ENCODE measurements at places on chromosomes 11 and 22. TPM values are rescaled to one million over a fixed set of nuclear protein-coding genes. Genes with fewer than 3 reads are reported as not detected.

Gene TSPAN32
- 2.5 TPM for total RNA-seq

Gene C11orf91
- total RNA-seq: not detected

Gene NPTXR
- 12.0 TPM for total RNA-seq

Gene SIRT3
- 24.1 TPM for total RNA-seq

Gene MGAT3
- total RNA-seq: 19.9 TPM

Gene DEUP1
- 0.20 TPM for total RNA-seq

Gene MUC2
- not detected for total RNA-seq

Gene MICAL2
- 27.6 TPM for total RNA-seq

GRCh38 chr22:26918226-26918625 lies 260.8 kb downstream of the MIAT start:
- no peak for DNase-seq
- H3K27ac ChIP-seq: no peak overlapping the region
- H3K36me3 ChIP-seq: no peaks in the 10 kb centered on the region
- peaks cover 7% of the 10 kb centered on the region for H3K27me3 ChIP-seq

GRCh38 chr11:45605051-45605450 lies 60.4 kb downstream of the CHST1 start:
- DNase-seq: no peak
- no peaks in the 10 kb centered on the region for H3K27me3 ChIP-seq
- no peak overlapping the region for H3K4me3 ChIP-seq

DNA sequence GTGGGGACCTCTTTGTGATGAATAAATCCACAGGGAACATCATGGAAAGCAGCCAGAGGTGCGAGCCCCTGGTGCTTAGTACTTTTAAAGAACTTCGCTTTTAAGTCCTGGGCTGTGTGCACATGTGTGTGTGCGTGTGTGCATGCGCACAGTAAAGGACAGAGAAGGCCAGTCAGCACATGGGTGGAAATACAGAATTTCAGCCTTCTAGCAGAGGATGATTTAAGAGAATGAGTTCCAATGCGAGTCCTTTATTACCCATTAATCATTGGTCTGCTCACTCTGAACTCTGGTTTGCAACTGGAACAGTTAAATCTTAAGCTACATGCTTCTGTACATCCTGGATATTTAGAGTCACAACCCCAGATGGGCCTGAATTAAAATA lies 18.9 kb downstream of the TEAD1 start:
- no peak overlapping the region for H3K4me3 ChIP-seq
- H3K4me1 ChIP-seq: peaks cover 47% of the 10 kb centered on the region
- DNase-seq: no peak
- H3K27me3 ChIP-seq: no peaks in the 10 kb centered on the region
- H3K27ac ChIP-seq: peak overlapping the region; percentile 91

- no peaks in the 10 kb centered on the region for H3K36me3 ChIP-seq
- no peak overlapping the region for H3K4me3 ChIP-seq
- H3K4me1 ChIP-seq: peaks cover 21% of the 10 kb centered on the region
- no peak overlapping the region for H3K27ac ChIP-seq
These were observed 110.0 kb downstream of the TIMP3 start for GRCh38 chr22:32911503-32911902.

DNA sequence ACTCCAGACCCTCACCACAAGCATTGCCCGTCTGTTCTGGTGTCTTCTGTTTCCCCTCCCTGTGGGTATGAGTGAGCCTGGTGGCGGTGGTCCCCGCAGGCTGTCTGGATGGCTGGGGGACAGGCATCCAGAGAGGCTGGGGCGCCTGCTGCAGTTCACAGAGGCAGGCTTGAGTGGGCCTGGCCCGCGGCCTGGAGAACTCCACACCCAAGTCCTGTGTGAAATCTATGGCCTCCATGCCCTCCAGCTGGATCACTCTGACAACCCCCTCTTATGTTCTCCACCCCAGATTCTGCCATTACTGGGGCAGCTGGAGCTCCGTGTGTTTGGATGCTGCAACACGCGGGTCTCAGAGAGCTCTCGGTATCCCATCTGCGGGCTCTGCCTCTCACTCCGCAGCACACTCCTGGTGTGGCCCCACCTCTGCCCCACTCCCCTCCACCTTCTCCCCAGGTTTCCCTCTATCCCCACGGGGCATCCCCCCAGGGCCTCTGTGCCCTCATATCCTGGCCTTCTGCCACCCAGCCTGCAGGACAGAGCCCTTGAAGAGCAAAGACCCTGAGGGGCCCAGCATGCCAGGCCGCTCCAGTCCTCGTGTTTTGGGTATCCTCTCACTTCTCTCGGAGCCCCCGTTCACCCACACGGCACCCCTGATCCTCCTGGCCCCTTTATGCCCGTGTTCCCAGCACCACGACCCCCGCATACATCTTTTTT lies 31.3 kb downstream of the LRRC74B start:
- H3K27me3 ChIP-seq: no peaks in the 10 kb centered on the region
- no peak overlapping the region for H3K4me3 ChIP-seq
- no peak for DNase-seq
- no peaks in the 10 kb centered on the region for H3K4me1 ChIP-seq
- no peak overlapping the region for H3K27ac ChIP-seq
- no peaks in the 10 kb centered on the region for H3K36me3 ChIP-seq

- no peaks in the 10 kb centered on the region for H3K36me3 ChIP-seq
- peaks cover 12% of the 10 kb centered on the region for H3K4me1 ChIP-seq
- no peak overlapping the region for H3K4me3 ChIP-seq
- DNase-seq: no peak
These were observed 574.3 kb downstream of the NTM start for GRCh38 chr11:131944736-131945135.

- H3K4me1 ChIP-seq: peaks cover 6% of the 10 kb centered on the region
- no peaks in the 10 kb centered on the region for H3K36me3 ChIP-seq
- DNase-seq: no peak
- H3K27ac ChIP-seq: no peak overlapping the region
These were observed 145.0 kb upstream of the THY1 start for GRCh38 chr11:119567688-119568582.

DNA sequence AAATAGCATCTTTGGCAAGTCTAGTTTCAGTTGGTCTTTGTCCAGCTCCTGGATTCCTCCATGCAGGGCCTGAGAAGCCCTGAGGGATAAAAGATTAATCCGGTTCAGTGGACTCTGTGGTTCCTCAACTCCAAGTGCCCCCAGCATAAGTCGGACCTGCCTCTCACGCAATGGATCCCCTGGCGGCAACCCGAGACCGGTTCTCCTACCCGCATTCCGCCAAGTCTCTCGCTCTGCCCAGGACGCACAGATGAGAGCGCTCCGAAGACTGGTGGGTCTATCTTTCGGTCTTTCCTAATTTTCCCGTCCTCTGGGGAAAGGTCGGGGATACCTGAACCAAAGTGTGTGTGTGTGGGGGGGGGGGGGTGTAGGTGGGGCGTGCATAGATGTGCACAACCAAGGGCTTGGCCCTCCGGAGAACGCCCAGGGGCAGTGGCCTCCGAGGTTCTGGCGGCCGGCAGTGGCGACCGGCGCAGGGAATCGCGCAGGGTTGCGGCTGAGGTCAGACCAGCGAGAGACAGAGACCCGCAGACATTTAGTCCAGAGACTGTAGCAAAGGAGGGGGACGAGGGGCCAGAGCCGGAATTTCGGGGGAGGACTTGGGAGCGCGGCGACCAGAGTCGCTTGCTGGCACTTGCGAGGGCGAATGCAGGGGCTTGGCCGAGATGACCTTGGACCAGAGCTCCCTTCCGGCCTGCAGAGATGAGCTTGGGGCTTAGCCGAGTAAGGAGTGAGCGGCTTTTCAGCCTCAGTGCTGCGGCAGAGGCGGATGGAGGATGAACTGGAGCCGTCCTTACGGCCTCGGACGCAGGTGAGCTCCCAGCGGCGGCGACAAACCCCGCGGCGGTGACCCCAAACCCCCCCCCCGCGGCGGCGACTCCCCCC lies 712 bp upstream of the SLC2A11 start:
- DNase-seq: no peak
- H3K4me1 ChIP-seq: peaks cover 22% of the 10 kb centered on the region
- no peaks in the 10 kb centered on the region for H3K27me3 ChIP-seq
- H3K36me3 ChIP-seq: peaks cover 2% of the 10 kb centered on the region
- peak overlapping the region; percentile 95 for H3K27ac ChIP-seq

DNA sequence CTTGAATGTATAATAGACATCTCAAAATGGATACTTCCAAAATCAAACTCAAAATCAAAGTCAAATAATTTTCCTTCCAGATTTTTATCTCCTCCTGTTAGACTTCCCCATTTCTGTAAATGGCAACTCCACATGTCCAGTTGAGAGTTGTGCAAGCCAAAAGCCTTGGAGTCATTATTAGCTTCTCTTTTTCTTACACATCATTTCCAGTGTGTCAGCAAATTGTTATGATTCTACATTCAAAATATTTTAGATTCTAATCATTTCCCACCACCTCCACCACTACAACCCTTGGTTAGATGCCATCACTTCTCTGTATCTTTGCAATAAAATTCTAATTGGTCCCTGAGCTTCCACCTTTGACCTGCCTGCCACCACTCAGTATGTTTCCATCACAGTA lies 155.7 kb downstream of the CNTN5 start:
- no peak overlapping the region for H3K27ac ChIP-seq
- H3K4me3 ChIP-seq: no peak overlapping the region
- no peaks in the 10 kb centered on the region for H3K27me3 ChIP-seq

- H3K4me3 ChIP-seq: no peak overlapping the region
- H3K27me3 ChIP-seq: no peaks in the 10 kb centered on the region
- no peak overlapping the region for H3K27ac ChIP-seq
- no peaks in the 10 kb centered on the region for H3K4me1 ChIP-seq
These were observed 96.6 kb upstream of the FAT3 start for GRCh38 chr11:92128026-92128425.

GRCh38 chr11:110431051-110431672 lies 1.4 kb downstream of the FDX1 start:
- peak; percentile 33 for DNase-seq
- peaks cover 4% of the 10 kb centered on the region for H3K4me1 ChIP-seq
- no peaks in the 10 kb centered on the region for H3K36me3 ChIP-seq
- no peaks in the 10 kb centered on the region for H3K27me3 ChIP-seq
- H3K27ac ChIP-seq: peak overlapping the region; percentile 80
- H3K4me3 ChIP-seq: peak overlapping the region; percentile 89

GRCh38 chr22:33347002-33347401 lies 288.8 kb upstream of the SYN3 start:
- H3K36me3 ChIP-seq: no peaks in the 10 kb centered on the region
- no peak for DNase-seq
- no peak overlapping the region for H3K27ac ChIP-seq
- no peak overlapping the region for H3K4me3 ChIP-seq

DNA sequence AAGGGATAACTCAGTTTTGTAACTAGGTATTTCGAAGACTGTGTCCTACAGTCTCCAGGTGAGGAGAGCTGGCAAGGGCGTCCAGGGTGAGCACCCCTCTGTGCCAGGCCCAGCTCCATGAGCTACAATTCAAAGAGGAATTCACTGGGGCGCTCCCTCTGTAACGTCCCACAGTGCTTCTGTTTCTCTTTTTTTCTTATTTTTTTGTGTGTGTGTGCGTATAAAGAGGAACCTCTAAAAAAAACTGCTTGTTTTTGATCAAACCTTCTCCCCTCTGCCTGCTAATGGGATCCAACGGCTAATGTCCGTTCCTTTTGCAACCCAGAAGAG lies 17.1 kb downstream of the ASCC2 start:
- H3K27me3 ChIP-seq: no peaks in the 10 kb centered on the region
- H3K27ac ChIP-seq: no peak overlapping the region
- DNase-seq: no peak
- H3K36me3 ChIP-seq: peaks cover 81% of the 10 kb centered on the region

GRCh38 chr22:33456511-33456910 lies 398.3 kb upstream of the SYN3 start:
- no peaks in the 10 kb centered on the region for H3K27me3 ChIP-seq
- H3K4me1 ChIP-seq: no peaks in the 10 kb centered on the region
- H3K4me3 ChIP-seq: no peak overlapping the region
- no peak for DNase-seq
- no peak overlapping the region for H3K27ac ChIP-seq

- no peak overlapping the region for H3K4me3 ChIP-seq
- H3K36me3 ChIP-seq: peaks cover 48% of the 10 kb centered on the region
- DNase-seq: no peak
- peaks cover 26% of the 10 kb centered on the region for H3K4me1 ChIP-seq
These were observed 44.9 kb downstream of the GNB1L start for GRCh38 chr22:19809741-19810140.

DNA sequence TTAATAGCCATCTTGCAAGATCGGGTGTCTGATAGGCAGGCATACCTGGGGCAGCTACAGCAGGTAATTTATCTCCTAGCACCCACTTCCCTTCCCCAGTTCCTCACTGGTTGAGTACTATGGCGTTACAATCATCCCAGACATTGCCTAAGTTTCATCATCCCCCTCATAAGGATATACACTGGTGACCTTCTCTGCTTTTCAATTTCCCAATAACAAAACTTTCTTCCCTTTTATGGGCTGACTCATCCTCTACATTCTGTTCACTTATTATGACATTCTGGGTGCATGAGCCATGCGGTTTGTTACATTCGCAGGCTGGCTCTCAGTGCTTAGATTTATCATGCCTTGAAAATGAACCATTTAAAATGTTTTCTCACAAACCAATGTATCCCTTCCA lies 5.0 kb upstream of the MRPL11 start:
- DNase-seq: no peak
- H3K27ac ChIP-seq: no peak overlapping the region
- no peaks in the 10 kb centered on the region for H3K4me1 ChIP-seq

DNA sequence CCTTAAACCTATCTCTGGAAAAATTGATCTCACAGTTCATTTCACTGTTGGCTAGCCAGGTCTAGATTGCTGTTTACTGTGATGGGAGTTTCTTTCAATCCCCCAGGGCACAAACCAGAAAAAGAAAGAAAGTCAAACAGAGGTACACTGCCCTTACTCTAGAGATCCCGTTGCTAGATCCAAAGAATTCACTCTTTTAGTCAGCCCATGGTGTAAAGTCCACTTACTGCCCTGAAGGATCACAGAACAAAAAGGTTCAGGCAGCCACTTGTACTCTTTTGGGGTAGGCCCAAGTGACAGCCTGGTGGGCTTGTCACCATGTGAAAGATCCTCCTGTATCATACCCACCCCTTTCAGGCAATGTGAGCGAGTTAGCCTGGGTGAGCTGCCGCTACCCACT lies 162.6 kb upstream of the CCDC179 start:
- DNase-seq: no peak
- H3K27ac ChIP-seq: no peak overlapping the region
- H3K36me3 ChIP-seq: no peaks in the 10 kb centered on the region
- no peaks in the 10 kb centered on the region for H3K27me3 ChIP-seq

GRCh38 chr22:36274531-36274930 lies 21.6 kb downstream of the APOL1 start:
- H3K27ac ChIP-seq: no peak overlapping the region
- no peak overlapping the region for H3K4me3 ChIP-seq
- H3K4me1 ChIP-seq: peaks cover 7% of the 10 kb centered on the region

GRCh38 chr22:19629720-19630419 lies 84.4 kb upstream of the SEPTIN5 start:
- H3K27ac ChIP-seq: no peak overlapping the region
- H3K4me1 ChIP-seq: peaks cover 31% of the 10 kb centered on the region
- DNase-seq: peak; percentile 75
- H3K27me3 ChIP-seq: no peaks in the 10 kb centered on the region
- H3K36me3 ChIP-seq: no peaks in the 10 kb centered on the region
- no peak overlapping the region for H3K4me3 ChIP-seq

- no peak overlapping the region for H3K4me3 ChIP-seq
- no peaks in the 10 kb centered on the region for H3K4me1 ChIP-seq
- DNase-seq: no peak
- H3K27me3 ChIP-seq: no peaks in the 10 kb centered on the region
- H3K27ac ChIP-seq: no peak overlapping the region
- no peaks in the 10 kb centered on the region for H3K36me3 ChIP-seq
These were observed 36.2 kb upstream of the POGLUT3 start for GRCh38 chr11:108534274-108534882.

GRCh38 chr22:34390400-34390799 lies 470.1 kb upstream of the LARGE1 start:
- no peaks in the 10 kb centered on the region for H3K27me3 ChIP-seq
- no peak overlapping the region for H3K4me3 ChIP-seq
- no peak overlapping the region for H3K27ac ChIP-seq
- DNase-seq: no peak
- H3K4me1 ChIP-seq: no peaks in the 10 kb centered on the region
